Mesendoderm (in vitro differentiated cells): ENCODE measurements at places on chromosomes 1 and 21.

GRCh38 chr1:47616906-47617305 lies 179.1 kb downstream of the FOXD2 start:
- no peaks in the 10 kb centered on the region for H3K36me3 ChIP-seq
- DNase-seq = no peak
- no peaks in the 10 kb centered on the region for H3K27me3 ChIP-seq
- H3K27ac ChIP-seq = no peak overlapping the region
- no peak overlapping the region for H3K4me3 ChIP-seq

DNA sequence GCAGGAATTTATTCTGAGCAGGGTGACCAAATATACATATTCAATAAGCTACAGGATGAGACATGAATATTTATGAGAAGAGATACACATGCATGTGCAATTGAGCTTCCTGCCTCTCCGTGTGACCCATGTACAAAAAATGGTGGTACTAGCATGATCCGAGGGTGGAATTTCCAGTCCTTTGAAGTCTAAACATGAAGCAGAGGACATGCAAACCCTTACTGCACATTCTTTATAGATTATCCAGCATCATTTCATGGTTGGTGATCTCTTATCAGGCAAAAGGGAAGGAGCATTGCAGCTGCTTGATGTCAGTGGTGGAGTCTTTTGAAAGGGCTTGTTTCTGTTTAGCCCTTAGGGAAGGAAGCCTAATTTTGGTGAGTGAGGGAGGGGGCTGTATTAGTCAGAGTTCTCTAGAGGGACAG lies 448.6 kb downstream of the SETD4 start:
- no peaks in the 10 kb centered on the region for H3K36me3 ChIP-seq
- no peak for DNase-seq
- no peak overlapping the region for H3K27ac ChIP-seq
- no peaks in the 10 kb centered on the region for H3K4me1 ChIP-seq
- no peaks in the 10 kb centered on the region for H3K27me3 ChIP-seq

DNA sequence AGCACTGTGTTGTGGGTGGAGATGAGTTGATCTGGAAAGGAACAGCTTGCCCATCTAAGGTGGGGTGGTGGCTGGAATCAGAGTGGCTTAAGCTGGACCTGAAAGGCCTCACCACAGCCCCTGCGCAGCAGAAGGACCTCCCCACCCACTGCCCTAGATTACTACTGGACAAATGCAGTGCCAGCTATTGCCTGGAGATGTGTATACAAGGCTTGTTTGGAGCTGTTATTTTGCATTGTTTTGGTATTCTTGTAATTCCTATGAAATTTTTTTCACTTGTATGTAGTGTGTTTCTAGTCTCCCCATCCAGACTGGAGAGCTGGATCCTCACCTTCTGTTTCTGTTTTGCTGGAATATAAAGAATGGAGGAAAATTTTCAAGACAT lies 1.3 kb upstream of the SLC30A1 start:
- no peak for DNase-seq
- no peaks in the 10 kb centered on the region for H3K36me3 ChIP-seq
- H3K27me3 ChIP-seq = no peaks in the 10 kb centered on the region
- no peak overlapping the region for H3K4me3 ChIP-seq
- H3K4me1 ChIP-seq = peaks cover 6% of the 10 kb centered on the region
- no peak overlapping the region for H3K27ac ChIP-seq

DNA sequence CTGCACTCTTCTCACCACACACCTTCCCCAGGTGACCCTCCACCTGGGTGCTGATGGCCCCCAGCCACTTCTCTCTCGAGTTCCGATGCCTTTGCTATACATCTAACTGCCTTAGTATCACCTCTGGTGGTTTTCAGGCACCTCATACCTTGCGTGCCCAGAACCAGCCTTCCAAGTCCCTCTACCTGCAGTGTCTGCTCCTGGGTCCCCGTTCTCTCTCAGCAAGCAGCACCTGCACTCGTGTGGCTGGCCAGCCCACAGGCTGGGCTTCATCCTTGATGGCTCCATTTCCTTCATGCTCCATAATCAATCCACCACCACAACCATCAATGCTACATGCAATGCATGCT lies 49.2 kb upstream of the EDN2 start:
- no peak overlapping the region for H3K4me3 ChIP-seq
- H3K27ac ChIP-seq = no peak overlapping the region
- no peak for DNase-seq
- no peaks in the 10 kb centered on the region for H3K36me3 ChIP-seq

- no peaks in the 10 kb centered on the region for H3K27me3 ChIP-seq
- DNase-seq = no peak
- H3K4me1 ChIP-seq = no peaks in the 10 kb centered on the region
- no peaks in the 10 kb centered on the region for H3K36me3 ChIP-seq
- no peak overlapping the region for H3K4me3 ChIP-seq
- no peak overlapping the region for H3K27ac ChIP-seq
Observed at GRCh38 chr1:53638360-53639035, 100.5 kb downstream of the GLIS1 start.

DNA sequence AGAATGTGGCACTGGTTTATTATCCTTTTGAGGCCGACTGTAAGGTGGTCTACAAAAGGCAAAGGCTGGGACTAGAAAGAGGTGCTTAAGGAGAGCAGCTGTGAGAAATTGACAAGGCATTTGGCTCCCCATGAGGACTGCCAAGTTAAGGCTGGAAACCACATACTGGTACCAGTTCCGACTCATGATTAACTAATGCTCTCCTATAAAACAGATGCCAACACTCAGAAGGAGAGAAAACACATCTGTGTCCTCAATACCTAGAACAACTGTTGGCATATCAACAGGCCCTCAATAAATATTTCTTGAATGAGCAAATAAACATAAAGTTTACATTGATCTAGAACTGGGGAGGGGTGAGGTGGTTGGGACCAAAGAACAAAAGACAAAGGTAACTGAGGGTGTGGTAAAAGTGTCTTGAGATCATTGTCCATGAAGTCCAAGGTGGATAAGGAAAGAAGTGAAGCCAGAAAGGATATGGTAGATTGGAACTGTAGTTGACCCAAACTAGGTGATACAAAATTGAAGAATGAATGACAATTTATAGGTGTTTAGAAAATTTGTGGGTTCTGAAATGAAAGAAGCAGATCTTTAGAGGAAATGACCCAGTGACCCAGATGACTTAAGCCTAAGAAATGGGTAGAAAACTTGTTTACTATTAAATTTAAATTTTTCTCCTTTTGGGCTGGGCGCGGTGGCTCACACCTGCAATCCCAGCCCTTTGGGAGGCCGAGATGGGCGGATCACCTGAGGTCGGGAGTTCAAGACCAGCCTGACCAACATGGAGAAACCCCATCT lies 16.9 kb upstream of the MCL1 start:
- no peaks in the 10 kb centered on the region for H3K4me1 ChIP-seq
- no peaks in the 10 kb centered on the region for H3K27me3 ChIP-seq
- no peaks in the 10 kb centered on the region for H3K36me3 ChIP-seq

GRCh38 chr1:210516092-210516656 lies 187.5 kb downstream of the HHAT start:
- no peaks in the 10 kb centered on the region for H3K4me1 ChIP-seq
- H3K27ac ChIP-seq = no peak overlapping the region
- no peaks in the 10 kb centered on the region for H3K27me3 ChIP-seq
- H3K36me3 ChIP-seq = no peaks in the 10 kb centered on the region

GRCh38 chr1:41713557-41714327 lies 205.0 kb downstream of the HIVEP3 start:
- peaks cover 2% of the 10 kb centered on the region for H3K4me1 ChIP-seq
- no peak overlapping the region for H3K4me3 ChIP-seq
- no peaks in the 10 kb centered on the region for H3K27me3 ChIP-seq
- H3K36me3 ChIP-seq = no peaks in the 10 kb centered on the region
- no peak overlapping the region for H3K27ac ChIP-seq

DNA sequence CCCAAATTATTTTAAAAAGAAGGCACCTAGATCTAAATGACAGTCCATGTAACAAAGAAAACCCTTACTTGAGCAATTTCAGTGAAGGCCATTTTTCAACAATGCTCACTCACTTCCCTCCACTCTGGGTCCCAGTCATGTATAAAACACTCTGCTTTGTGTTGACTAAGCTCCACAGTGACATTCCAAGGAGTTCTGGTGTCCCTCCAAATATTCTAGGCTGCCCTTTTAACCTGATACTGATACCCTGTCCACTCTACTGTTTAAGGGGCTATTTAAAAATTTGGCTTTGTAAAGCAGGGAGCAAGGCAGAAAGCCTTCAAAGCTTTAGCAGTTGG lies 73.6 kb downstream of the GNG12 start:
- H3K27ac ChIP-seq = no peak overlapping the region
- H3K36me3 ChIP-seq = no peaks in the 10 kb centered on the region
- no peak for DNase-seq

DNA sequence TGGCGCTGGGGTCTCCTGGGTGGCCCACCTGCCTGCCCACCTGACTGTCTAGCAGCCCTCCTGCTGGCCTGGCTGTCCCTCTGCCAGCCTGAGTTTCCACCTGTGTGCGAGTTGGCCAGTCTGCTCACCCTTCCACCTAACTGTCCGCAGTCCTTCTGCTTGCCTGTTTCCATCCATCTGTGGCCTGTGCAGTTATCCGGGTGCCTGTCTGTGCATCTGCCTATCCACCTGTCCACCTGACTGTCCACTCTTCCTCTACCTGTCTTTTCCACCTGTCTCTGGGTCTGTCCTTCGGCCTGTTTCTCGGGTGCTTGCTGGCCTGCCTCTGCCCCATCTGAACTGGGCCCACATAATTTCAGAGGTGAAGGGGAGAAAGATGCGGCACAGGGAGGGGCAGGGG lies 1.9 kb downstream of the KCNQ4 start:
- no peaks in the 10 kb centered on the region for H3K4me1 ChIP-seq
- no peak overlapping the region for H3K4me3 ChIP-seq
- H3K36me3 ChIP-seq = no peaks in the 10 kb centered on the region
- no peak overlapping the region for H3K27ac ChIP-seq
- DNase-seq = no peak

DNA sequence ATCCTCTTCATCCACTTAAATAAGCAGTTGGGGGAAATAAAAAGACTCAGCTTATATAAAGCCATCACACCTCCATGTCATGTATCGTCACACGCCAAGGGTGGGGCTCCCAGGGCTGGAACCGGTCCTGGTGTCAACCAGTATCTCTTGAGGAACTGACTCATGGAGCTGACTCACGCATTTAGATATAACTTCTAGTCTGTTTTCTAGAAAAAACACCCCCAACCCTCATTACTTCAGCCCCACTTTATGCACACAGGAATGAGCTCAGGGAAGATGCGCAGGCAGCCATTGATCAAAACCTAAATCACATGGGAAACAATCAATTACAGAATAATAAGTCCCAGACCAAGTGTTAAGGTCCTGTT lies 6.9 kb upstream of the IL22RA1 start:
- H3K4me1 ChIP-seq = peaks cover 9% of the 10 kb centered on the region
- H3K4me3 ChIP-seq = no peak overlapping the region

- H3K27me3 ChIP-seq = no peaks in the 10 kb centered on the region
- H3K4me1 ChIP-seq = no peaks in the 10 kb centered on the region
- no peak overlapping the region for H3K4me3 ChIP-seq
- H3K36me3 ChIP-seq = no peaks in the 10 kb centered on the region
Observed at GRCh38 chr21:39763272-39763970, 18.4 kb downstream of the IGSF5 start.

GRCh38 chr1:152866321-152866720 lies 6.5 kb downstream of the LCE7A start:
- no peak overlapping the region for H3K4me3 ChIP-seq
- no peak for DNase-seq
- H3K36me3 ChIP-seq = no peaks in the 10 kb centered on the region

DNA sequence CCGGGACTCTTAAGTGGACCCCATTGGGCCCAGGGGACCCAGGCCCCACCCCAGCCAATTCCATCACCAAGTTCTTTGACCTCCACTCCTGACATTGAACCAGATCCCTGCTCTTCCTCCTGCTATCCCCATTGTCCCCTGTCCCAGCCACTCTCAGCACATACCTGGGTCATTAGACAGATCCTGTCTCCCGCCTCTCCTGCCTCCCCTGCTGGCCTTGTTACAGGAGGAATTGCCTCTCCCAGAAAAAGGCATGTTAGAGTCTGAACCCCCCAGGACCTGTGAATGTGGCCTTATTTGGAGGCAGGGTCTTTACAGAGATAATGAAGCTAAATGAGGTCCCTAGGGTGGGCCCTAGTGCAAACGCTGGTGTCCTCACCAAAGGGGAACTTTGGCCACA lies 301.9 kb downstream of the NPHP4 start:
- H3K27ac ChIP-seq = no peak overlapping the region
- H3K27me3 ChIP-seq = no peaks in the 10 kb centered on the region
- DNase-seq = peak; percentile 77
- peaks cover 9% of the 10 kb centered on the region for H3K4me1 ChIP-seq
- no peak overlapping the region for H3K4me3 ChIP-seq

GRCh38 chr1:241770115-241770514 lies 77.9 kb upstream of the EXO1 start:
- H3K4me1 ChIP-seq = no peaks in the 10 kb centered on the region
- DNase-seq = peak; percentile 9
- H3K36me3 ChIP-seq = no peaks in the 10 kb centered on the region
- H3K4me3 ChIP-seq = no peak overlapping the region
- no peaks in the 10 kb centered on the region for H3K27me3 ChIP-seq
- no peak overlapping the region for H3K27ac ChIP-seq

DNA sequence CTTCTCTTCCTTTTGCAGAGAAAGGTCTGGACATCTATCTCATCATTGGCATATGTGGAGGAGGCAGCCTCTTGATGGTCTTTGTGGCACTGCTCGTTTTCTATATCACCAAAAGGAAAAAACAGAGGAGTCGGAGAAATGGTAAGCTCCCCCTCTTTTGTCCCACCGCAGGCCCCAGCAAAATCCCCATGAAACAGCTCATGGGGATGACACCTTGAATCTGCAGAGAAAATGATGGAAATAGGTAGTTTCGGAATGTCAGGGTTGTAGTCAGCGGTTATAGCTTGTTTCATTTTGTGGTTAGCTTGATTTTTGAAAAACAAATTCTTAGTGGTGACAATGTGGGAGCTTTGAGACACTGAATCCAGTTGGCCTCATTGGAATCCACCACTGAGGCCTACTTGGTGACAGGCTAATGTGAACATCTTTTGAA lies 10.3 kb downstream of the CD2 start:
- DNase-seq = no peak
- H3K36me3 ChIP-seq = no peaks in the 10 kb centered on the region
- H3K4me3 ChIP-seq = no peak overlapping the region
- no peaks in the 10 kb centered on the region for H3K4me1 ChIP-seq
- H3K27ac ChIP-seq = no peak overlapping the region

DNA sequence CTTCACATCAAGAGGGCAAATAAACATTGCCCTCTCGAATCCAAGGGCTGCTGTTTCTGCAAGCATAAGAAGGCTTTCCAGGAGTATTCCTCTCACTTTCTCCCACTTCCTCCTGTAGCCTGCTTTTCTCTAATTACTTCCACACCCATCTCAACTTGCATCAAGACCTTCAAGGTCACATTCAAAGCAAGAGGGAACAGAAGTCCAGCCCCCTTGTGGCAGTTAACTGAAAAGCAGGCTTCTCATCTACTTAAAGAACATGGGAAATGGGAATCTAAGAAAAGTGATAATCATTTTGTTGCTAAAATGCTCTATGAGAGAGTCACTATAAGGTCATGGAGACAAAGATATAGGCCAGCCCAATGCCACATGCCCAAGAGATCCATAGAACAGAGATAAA lies 874.4 kb downstream of the KCNT2 start:
- no peaks in the 10 kb centered on the region for H3K36me3 ChIP-seq
- H3K27me3 ChIP-seq = no peaks in the 10 kb centered on the region
- no peaks in the 10 kb centered on the region for H3K4me1 ChIP-seq
